ENCODE measurements at places on chromosomes 4 and X. TPM values are rescaled to one million over a fixed set of nuclear protein-coding genes. Genes with fewer than 3 reads are reported as not detected.
A peak's percentile ranks its signal among the peaks of the same experiment; 100 is the strongest.

The TRIM2 gene
- total RNA-seq, result 74.0 TPM

The SPANXD gene
- not detected for total RNA-seq

The SUPT20HL1 gene
- total RNA-seq, result not detected

The ANXA10 gene
- total RNA-seq, result not detected

The FAM156A gene
- total RNA-seq, result 21.4 TPM

The MAGEA1 gene
- total RNA-seq, result not detected

The RBMXL3 gene
- not detected for total RNA-seq

DNA sequence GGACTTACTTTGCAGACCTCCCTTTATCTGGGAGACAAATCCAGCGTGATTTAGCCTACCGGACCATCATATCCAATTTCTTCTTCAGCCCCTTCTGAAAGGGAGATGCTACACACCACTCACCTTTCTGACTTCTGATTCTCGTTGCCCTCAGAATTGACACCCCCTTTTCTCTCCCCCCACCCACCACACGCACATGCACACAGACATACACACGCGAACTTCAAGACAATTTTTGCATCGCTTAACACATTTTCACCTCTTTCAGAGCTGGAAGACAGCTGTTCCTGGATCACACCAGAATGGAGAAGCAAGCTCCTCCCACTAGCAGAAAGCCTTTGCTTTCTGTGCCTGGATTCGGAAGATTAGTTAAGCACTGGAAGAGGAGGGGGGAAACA, 1.0 kb upstream of the SNCA start:
- H3K27ac ChIP-seq, result no peak overlapping the region
- peaks cover 5% of the 10 kb centered on the region for H3K4me1 ChIP-seq
- DNase-seq, result peak; percentile 81
- H3K4me3 ChIP-seq, result no peak overlapping the region

DNA sequence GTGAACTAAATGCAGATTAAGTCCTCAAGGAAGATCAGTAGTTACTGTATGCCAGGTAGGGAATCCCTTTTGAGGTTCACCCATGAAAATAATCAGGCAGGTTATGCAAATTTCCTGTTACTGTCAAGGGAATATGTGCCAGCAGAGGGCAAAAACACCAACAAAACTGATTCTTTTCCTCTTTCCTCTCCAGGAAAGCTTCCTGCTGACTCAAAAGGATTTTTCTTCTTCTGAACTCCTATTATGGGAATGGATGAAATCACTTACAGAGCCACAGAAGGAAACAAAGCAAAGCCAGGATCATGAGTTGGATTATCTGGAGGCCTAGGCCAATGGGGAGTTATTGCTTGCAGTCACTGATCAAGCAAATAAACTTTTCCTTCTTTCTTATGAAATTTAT, 49.7 kb downstream of the TMPRSS11F start:
- no peaks in the 10 kb centered on the region for H3K36me3 ChIP-seq
- H3K27ac ChIP-seq, result no peak overlapping the region
- H3K4me1 ChIP-seq, result no peaks in the 10 kb centered on the region

DNA sequence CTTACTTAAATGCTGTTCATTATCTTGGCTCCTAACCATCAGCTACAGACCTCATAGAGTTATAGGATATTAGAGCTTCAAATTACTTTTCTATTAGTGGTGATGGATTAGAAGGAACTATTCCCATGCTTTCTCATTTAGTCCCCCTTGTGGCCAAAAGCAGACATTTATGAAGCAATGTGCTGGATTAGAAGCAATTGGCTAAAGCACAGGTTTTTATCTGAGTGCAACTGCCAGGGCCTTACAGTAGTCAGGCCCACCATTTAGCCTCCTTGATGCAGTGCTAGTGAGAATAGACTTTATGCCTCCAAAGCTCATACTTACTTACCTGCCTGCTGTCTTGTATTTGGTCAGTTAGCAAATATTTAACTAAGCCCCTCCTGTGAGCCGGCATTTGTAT, 93.0 kb downstream of the TSPAN7 start:
- DNase-seq, result peak; percentile 23
- H3K4me1 ChIP-seq, result peaks cover 4% of the 10 kb centered on the region
- H3K4me3 ChIP-seq, result no peak overlapping the region
- peaks cover 12% of the 10 kb centered on the region for H3K27me3 ChIP-seq
- no peak overlapping the region for H3K27ac ChIP-seq
- no peaks in the 10 kb centered on the region for H3K36me3 ChIP-seq

DNA sequence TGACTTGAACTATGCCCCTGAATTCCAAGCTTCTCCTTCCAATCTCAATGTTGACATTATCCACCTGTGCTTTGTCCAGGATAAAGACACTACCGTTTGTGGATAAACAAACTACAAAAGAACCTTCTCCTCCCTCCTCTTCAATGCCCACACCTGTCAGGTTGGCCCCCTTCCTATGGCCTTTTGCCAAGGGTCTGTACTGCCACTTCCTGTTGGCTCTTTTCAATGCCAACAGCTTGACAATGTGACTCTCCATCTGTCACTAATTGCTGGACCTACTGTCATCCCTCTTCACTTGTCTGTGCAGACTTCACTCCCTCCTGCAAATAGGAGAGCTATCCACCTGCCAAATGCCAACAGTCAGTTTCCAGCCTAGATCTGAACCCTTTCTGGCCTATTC, 35.8 kb upstream of the MID1 start:
- H3K36me3 ChIP-seq, result no peaks in the 10 kb centered on the region
- H3K4me3 ChIP-seq, result no peak overlapping the region
- DNase-seq, result no peak
- no peak overlapping the region for H3K27ac ChIP-seq
- no peaks in the 10 kb centered on the region for H3K27me3 ChIP-seq

- H3K4me3 ChIP-seq, result no peak overlapping the region
- no peak for DNase-seq
- H3K36me3 ChIP-seq, result peaks cover 9% of the 10 kb centered on the region
- no peaks in the 10 kb centered on the region for H3K4me1 ChIP-seq
- no peak overlapping the region for H3K27ac ChIP-seq
- H3K27me3 ChIP-seq, result peaks cover 16% of the 10 kb centered on the region
These were observed 14.5 kb upstream of the KDM5C start for GRCh38 chrX:53239474-53239873.

DNA sequence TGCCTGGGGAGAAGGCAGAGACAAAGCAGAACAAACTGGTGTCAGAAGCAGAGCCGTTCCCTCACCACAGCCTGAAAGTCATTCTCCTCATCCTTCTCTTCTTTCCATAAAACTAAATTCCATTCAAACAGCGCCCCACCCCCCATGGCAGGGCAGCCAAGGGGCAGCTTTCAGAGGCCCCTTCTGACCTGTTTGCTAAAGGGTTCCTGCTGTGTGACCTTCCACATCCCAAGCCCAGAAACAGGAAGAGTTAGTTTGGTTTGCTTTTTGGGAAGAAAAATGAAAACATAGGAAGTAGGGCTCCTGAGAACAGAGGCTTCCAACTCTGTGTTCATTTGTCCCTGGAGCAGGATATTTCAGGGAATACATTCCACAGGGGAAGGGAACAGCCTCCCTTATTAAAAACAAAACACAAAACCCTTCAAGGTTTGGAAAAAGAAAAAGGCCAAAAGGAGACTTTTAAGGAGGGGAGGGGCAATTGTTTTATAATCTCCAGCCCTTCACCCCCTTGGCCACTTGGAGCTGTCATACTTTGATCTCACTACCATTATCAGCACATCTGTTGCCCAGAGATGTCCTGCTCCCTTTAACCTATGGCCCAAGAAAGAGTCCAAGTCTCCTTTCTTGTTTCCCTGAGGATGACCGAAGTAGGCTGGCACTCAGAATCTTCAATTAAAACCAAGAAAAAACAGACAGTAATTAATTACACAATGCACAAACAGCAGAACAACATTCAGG, 25.3 kb downstream of the STARD8 start:
- no peak overlapping the region for H3K4me3 ChIP-seq
- H3K36me3 ChIP-seq, result no peaks in the 10 kb centered on the region
- H3K27ac ChIP-seq, result no peak overlapping the region
- no peaks in the 10 kb centered on the region for H3K27me3 ChIP-seq
- H3K4me1 ChIP-seq, result peaks cover 2% of the 10 kb centered on the region

DNA sequence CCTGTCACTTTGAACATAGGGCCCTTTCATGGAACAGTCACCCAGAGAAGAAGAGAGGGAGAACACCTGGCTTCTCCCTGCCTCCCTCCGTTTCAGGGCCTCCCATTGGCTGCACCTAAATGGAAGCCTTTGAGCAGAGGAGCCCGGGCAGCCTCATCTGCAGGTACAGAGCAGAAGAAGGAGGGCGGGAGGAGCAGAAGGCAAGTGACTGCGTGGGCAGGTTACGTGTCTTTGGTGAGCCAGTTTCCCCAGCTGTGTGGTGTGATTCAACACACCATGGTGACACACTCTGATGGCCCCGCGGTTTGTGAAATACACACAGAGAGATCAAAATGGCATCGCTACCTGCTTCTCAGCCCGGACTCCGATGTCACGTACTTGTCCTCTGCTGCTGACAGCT, 431 bp downstream of the C4orf50 start:
- H3K27ac ChIP-seq, result no peak overlapping the region
- no peak overlapping the region for H3K4me3 ChIP-seq
- no peaks in the 10 kb centered on the region for H3K4me1 ChIP-seq
- DNase-seq, result no peak

- DNase-seq, result peak; percentile 39
- H3K4me3 ChIP-seq, result no peak overlapping the region
- peaks cover 30% of the 10 kb centered on the region for H3K27me3 ChIP-seq
- no peaks in the 10 kb centered on the region for H3K36me3 ChIP-seq
- peaks cover under 1% of the 10 kb centered on the region for H3K4me1 ChIP-seq
These were observed 11.2 kb upstream of the AMOT start for GRCh38 chrX:112851806-112852205.

- H3K27me3 ChIP-seq, result no peaks in the 10 kb centered on the region
- H3K36me3 ChIP-seq, result no peaks in the 10 kb centered on the region
- H3K4me3 ChIP-seq, result no peak overlapping the region
- H3K27ac ChIP-seq, result no peak overlapping the region
- DNase-seq, result no peak
These were observed 31.4 kb upstream of the PDLIM5 start for GRCh38 chr4:94420356-94420755.

GRCh38 chrX:9132036-9132638, 98.2 kb upstream of the FAM9B start:
- no peaks in the 10 kb centered on the region for H3K4me1 ChIP-seq
- H3K27me3 ChIP-seq, result peaks cover 8% of the 10 kb centered on the region
- H3K27ac ChIP-seq, result no peak overlapping the region

DNA sequence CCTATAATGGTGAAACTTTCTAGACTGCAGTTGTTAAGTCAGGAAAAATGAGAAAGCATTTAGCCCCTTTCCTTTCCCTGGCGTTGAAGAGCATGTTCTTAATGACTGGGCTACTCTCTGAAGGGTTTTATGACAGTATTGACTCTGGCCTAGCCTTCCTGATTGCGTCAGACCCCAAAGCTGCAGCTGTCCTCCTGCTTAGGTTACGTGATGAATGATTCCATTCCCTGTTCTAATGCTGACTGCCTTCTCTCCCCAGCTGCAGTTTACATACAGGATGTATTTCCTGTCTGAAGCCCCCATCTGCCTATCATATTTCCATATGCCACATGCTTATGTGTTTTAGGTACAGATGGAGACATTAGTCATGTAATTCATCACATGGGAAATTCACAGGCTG, 105.8 kb upstream of the EGFL6 start:
- no peaks in the 10 kb centered on the region for H3K4me1 ChIP-seq
- peak; percentile 74 for DNase-seq
- no peaks in the 10 kb centered on the region for H3K36me3 ChIP-seq
- peaks cover 12% of the 10 kb centered on the region for H3K27me3 ChIP-seq
- no peak overlapping the region for H3K27ac ChIP-seq

GRCh38 chr4:30427932-30428331, 292.2 kb upstream of the PCDH7 start:
- H3K4me3 ChIP-seq, result no peak overlapping the region
- DNase-seq, result no peak
- no peak overlapping the region for H3K27ac ChIP-seq

- H3K4me3 ChIP-seq, result no peak overlapping the region
- no peak for DNase-seq
- no peaks in the 10 kb centered on the region for H3K36me3 ChIP-seq
- H3K27me3 ChIP-seq, result no peaks in the 10 kb centered on the region
- no peak overlapping the region for H3K27ac ChIP-seq
These were observed 21.3 kb upstream of the MXD4 start for GRCh38 chr4:2283199-2283711.

DNA sequence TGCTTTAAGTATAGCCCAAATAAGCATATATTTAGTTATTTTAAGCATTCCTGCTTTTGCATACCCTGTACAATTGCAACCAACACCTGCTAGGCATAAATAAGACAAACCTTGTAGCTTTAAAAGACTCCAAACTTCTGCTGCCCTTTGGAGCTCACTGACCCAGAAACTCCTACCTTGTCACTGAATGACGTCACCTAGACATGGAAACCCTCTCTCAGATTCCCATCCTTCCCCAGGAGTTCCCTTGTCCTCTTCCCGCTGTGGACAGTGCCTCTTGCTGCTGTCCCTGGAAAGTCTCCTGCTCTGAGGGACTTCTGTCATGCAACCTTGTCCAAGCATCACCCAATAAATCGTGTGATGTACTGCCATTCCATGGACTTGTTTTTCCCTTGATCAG, 507.2 kb downstream of the GRXCR1 start:
- no peaks in the 10 kb centered on the region for H3K36me3 ChIP-seq
- H3K27me3 ChIP-seq, result no peaks in the 10 kb centered on the region
- DNase-seq, result no peak
- H3K27ac ChIP-seq, result no peak overlapping the region
- H3K4me3 ChIP-seq, result no peak overlapping the region

DNA sequence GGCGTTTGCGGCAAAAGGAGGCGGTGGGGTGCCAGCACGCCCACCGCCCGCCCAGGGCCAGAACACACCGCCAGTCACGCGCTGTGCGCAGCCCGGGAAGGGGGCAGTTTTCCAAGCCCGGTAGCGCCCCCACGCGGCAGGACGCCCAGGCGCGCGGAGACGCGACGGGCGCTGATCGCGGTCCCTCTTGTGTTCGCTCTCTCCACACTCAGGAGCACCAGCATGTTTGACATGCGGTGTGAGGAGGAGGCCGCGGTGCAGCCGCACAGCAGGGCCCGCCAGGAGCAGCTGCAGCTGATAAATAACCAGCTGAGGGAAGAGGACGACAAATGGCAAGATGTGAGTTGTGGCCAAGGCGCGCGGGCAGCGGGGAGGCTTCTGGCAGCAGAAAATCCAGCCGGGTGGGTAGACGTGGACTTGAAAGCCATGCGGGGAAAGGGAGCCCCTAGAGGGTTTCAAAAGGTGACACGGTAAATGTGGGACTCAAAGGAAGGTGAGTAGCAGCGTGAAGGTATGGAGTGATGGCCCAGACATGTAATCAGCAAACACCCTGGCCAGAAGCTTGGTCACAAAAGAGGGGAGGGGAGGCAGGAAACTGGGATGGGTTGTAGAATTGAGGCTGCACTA, 104.1 kb downstream of the PHOX2B start:
- no peak overlapping the region for H3K27ac ChIP-seq
- peaks cover 23% of the 10 kb centered on the region for H3K36me3 ChIP-seq
- H3K27me3 ChIP-seq, result no peaks in the 10 kb centered on the region

DNA sequence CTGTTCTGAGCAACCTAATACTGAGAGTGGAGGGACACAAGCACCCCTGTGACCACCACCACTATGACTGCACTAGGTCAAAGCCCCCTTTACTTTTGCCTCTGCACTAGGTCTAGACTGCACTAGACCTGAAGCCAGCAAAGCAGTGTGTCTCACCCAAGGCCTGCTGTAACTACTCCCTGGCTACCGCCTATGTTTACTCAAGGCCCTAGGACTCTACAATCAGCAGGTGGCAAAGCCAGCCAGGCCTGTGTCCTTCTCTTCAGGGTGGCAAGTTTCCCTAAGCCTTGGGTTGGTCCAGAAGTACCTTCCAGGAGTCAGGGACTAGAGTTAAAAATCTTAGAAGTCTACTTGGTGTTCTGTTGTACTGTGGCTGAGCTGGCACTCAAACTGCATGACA, 15.9 kb downstream of the RAB33B start:
- H3K4me1 ChIP-seq, result peaks cover 6% of the 10 kb centered on the region
- no peaks in the 10 kb centered on the region for H3K27me3 ChIP-seq
- H3K36me3 ChIP-seq, result peaks cover 3% of the 10 kb centered on the region
- no peak overlapping the region for H3K4me3 ChIP-seq
